ENCODE measurements at places on chromosomes 16 and 17.

- DNase-seq, result no peak
These were observed 33.0 kb downstream of the PITPNM3 start for GRCh38 chr17:6523330-6523729.

- DNase-seq, result no peak
These were observed 226.4 kb upstream of the MAF start for GRCh38 chr16:79826732-79827475.

DNA sequence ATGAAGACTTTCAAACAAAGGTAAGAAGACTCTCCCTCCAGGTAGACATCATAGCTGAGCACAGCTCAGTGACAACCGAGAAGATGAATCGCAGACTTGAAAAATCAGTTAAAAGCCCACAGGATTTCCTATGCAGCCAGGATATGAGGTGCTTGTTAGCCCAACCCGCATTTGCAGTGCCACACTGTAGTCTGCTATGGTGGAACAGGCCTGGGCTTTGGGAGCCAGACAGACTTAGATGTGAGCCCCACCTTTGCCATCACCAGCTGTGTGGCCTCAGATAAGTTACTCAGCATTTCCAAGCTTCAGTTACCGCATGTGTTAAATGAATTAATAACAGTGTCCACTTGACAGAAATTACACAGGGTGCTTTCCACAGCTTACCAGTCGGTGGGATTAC is 204.4 kb upstream of the HS3ST3A1 start:
- DNase-seq, result no peak

GRCh38 chr16:20318006-20318405 is 9.3 kb downstream of the GP2 start:
- no peak for DNase-seq

- no peak for DNase-seq
These were observed 2.7 kb downstream of the UTP18 start for GRCh38 chr17:51263006-51263405.

Data from hypothalamus (tissue), 51 donors.